ENCODE measurements at places on chromosomes 4 and X. TPM values are rescaled to one million over a fixed set of nuclear protein-coding genes. Genes with fewer than 3 reads are reported as not detected.

Gene LRIT3
- not detected for total RNA-seq

Gene ETDA
- total RNA-seq: not detected

Gene TMSB15A
- total RNA-seq: not detected

Gene COX7B2
- not detected for total RNA-seq

Gene CRLF2
- total RNA-seq: not detected

Gene FAT4
- total RNA-seq: 9.8 TPM

Data from vagina (tissue), 2 donors.